Activated CD4-positive, CD25-positive, alpha-beta regulatory T cell treated with anti-CD3 and anti-CD28 coated beads, Interleukin-2, amount 50 U/mL, for 16 hours (primary cell): ENCODE measurements at places on chromosomes 2 and 18.

GRCh38 chr18:5015213-5015612 lies 181.8 kb downstream of the AKAIN1 start:
- DNase-seq = no peak

DNA sequence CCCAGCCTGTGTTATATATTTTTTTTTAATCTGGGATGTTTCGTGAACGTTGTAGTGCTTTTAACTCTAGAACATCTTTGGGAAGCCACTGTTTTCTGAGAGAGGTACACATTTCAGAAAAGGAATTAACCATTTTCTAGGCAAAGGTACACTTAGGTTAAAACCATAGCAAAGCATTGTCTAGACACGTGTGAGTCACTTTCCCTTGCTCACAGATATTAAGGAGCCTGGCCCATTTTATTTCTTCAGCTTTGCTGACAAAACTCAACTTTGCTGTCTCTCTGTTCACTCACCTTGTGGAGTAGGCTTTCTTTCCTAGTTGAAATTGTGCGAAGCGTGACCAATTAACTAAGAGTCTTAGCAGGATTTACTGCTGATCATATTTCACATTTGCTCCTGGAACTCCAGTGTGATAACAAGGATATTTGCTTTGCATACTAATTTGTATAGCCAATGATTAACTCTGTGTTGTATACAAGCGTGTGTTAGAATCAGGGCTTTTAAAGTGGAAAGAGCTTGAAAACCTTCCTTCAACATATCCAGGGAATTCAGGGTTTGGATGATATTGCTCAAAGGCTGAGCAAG lies 215.0 kb upstream of the AGAP1 start:
- no peak for DNase-seq

DNA sequence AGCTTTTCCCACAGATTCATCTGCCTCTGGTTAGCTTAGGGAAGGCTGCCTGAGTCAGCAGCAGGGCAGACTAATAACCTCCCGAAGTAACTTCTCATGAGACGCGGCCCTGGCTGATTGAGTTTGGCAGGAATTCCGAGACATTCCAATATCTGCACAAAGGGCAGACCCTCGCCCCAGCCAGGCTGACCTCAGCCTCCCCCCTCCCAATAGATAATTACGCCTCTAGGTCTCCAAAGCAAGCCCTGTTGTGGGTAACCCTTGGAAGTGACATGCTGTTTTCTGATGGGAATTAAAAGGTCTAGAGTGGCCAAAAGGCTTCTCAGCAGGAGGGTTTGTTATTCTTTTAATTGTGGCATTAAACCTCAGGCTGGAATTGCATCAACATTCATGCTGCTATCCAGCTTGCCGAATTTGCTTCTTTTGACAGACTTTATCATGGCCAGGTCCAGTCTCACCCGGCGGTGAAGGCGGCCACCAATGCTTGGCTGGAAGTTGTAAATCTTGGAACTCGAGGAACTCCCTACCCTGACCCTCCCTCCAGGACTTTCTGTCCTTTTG lies 98.0 kb upstream of the SLC14A2 start:
- DNase-seq = no peak

- DNase-seq = no peak
Observed at GRCh38 chr2:39865751-39866150, 86.7 kb upstream of the THUMPD2 start.

DNA sequence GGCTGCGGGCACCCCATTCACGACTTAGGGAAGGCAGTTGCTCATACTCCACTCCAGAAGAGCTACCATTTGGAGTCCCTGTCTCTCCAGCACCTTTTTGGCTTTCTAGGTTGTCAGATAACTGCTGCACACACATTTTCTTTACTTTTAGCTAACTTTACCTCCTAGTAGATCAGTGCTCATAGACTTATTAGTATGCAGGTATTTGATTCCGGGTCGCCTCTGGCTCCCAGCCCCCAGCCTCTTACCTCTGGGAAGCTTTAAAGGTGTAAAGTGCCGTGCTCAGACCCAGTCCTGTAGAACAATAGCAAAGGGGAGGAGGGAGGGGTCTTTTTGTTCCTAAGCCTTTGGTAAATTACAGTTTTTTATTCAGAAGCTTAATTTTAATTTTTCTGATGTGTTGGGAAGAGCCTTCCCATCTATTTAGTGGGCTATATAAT lies 102.9 kb downstream of the SPTBN1 start:
- no peak for DNase-seq

- no peak for DNase-seq
Observed at GRCh38 chr2:6963727-6964126, 46.5 kb downstream of the RNF144A start.

DNA sequence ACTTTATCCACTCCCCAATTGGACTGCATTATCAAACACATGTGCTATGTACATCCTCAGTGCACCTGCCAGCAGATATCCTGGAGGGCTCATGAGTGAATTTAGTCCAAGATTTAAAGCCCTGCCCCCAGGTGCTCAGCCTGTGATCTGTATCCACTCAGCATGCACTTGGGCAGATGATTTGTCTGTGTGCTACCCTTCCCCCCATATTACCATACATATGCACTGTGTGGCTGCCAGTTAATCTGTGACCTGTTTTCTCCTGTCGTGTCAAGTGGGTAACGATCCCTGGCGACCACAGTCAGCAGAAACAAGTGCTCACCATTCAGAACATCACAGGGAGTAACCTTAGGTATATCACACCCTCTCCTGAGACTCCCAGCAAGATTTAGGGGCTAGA lies 10.2 kb downstream of the NAGK start:
- no peak for DNase-seq

- no peak for DNase-seq
Observed at GRCh38 chr2:73177645-73178255, 24.6 kb upstream of the NOTO start.

DNA sequence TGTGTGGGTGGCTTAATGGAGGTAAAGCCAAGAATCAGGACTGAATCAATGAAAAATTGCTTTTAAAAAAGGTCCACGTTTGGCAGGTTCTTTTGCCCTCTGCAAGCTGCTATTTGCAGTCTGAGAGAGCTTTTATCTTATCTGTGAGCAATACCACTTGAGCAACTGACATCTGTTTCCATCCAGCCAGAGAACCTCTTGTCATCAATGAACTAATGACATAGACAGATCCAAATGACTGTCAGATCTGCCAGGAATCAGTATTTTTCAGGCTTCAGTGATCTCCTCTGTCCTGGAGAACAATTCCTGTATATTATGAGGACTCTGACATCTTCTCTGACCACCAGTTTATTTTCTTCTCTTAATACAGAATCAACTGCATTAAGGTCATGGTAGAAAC lies 608.1 kb downstream of the LRP1B start:
- no peak for DNase-seq

GRCh38 chr2:20539776-20540586 lies 93.1 kb downstream of the RHOB start:
- DNase-seq = no peak

DNA sequence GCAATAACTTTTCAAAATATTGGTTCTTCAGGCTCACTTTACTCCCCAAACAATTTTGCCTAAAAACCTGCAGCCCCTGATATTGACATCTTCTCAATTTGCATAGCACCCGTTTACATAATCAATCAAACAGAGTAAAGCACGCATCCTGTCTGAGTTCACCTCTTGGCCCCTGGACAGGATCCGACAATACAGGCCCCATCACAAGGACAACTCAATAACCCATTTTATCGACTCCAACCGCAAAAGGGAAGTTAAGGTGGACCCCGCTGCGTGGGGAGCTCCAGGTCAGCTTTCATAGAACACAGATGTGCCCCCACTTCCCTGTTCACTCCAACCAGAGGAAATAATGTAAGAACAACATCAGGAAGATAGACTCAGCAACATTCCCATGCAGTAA lies 44.7 kb downstream of the TTC32 start:
- no peak for DNase-seq

DNA sequence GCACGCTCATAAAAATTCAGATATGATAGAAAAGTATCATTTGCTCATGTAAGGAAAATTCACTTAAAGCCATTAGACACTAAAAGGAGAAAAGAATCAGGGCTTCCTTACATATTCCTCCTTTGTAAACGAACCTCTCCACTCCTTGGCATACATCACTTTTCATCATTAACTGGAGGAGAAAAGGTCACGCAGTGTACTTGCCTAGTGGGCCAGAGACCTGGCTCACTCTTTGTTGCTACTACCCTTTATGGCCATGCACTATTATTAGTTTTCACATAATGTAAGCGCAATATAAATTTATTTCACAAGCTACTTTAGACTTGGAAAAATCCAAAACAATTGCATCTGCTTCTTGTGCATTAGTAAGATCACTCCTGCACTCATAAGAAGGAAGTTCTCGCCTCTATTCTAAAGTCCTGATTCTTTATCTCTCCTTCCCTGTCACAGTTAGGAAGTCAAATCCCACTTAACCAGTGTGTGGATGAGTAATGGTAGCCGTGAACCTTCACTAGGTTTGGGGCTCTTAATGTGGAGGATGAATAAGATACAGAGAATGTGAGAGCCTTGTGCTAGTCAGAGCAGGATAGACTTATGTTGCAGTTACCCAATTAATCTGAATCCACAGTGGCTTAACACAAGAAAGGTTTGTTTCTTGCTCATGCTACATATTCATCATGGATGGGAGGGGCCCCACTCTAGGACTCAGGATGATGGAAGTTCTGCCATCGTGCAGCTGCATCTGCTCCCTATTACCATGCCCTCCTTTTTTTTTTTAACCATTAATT lies 115.0 kb upstream of the GLS start:
- DNase-seq = no peak

- DNase-seq = no peak
Observed at GRCh38 chr2:37317746-37318145, 6.9 kb downstream of the PRKD3 start.

- DNase-seq = no peak
Observed at GRCh38 chr2:216714376-216714775, 19.0 kb upstream of the IGFBP5 start.

- no peak for DNase-seq
Observed at GRCh38 chr2:202169832-202170424, 68.5 kb downstream of the SUMO1 start.
